Activated naive CD8-positive, alpha-beta T cell treated with anti-CD3 and anti-CD28 coated beads, Interleukin-2, amount 50 U/mL, for 16 hours (primary cell): ENCODE measurements at places on chromosomes 3 and 15.

DNA sequence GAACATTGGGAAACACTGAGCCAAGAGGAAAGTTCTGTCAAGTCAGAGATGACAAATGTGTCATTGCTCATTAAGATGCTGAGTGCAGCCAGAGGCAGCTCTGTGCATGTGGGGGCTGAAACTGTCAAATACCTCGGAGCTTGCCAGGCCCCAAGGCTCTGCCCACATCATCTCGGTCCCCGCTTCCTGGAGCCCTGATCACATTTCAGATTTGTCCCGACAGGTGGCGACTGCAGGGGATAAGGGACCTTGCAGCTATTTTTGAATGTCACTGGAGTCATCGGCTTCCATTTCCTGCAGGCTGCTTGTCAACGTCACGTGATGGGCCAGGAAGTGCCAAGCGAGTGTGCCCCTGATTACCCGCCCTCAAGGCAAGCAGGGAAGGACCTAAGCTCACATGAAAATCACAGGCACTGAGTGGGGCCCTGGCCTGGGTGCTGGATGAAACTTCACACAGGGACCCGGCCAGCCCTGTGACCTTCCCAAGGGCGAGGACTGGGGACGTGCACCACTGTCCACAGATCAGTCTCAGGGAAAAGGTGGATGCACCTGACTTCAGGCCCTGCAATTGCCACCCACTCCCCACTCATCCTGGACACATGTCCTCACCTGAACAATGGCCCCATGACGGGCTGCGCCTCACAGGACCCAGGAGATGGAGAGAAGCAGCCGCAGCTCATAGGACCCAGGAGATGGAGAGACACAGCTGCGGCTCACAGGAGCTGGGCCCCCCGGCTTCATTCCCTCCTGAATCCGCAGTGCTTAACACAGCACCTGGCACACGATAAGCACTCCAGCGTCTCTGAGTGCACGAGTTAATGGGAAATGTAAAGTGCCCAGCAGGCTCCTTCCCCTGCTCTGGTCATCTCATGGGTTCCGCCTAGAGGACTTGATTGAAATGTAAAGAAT lies 73.4 kb downstream of the NUP210 start:
- peak; percentile 52 for DNase-seq

DNA sequence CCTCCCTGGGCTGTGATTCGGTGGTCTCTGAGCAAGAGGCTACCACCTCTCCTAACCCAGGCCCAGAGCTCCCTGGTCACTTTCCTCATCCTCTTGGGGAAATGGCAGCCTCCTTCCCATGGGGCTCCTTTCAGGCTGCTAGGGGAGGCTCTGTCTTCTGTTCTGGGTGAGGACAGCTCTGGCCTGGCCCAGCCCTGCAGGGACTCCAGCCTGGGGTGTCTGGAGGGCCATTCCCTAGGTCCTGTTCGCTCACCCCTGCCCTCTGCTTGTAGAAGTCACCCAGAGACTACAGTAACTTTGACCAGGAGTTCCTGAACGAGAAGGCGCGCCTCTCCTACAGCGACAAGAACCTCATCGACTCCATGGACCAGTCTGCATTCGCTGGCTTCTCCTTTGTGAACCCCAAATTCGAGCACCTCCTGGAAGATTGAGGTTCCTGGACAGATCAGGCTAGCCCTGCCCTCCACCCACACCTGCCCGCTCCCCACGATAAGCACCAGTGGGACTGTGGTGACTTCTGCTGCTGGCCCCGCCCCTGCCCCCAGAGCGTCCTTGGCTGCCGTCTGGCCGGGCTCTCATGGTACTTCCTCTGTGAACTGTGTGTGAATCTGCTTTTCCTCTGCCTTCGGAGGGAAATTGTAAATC lies 30.9 kb downstream of the PRKCD start:
- DNase-seq, result no peak

DNA sequence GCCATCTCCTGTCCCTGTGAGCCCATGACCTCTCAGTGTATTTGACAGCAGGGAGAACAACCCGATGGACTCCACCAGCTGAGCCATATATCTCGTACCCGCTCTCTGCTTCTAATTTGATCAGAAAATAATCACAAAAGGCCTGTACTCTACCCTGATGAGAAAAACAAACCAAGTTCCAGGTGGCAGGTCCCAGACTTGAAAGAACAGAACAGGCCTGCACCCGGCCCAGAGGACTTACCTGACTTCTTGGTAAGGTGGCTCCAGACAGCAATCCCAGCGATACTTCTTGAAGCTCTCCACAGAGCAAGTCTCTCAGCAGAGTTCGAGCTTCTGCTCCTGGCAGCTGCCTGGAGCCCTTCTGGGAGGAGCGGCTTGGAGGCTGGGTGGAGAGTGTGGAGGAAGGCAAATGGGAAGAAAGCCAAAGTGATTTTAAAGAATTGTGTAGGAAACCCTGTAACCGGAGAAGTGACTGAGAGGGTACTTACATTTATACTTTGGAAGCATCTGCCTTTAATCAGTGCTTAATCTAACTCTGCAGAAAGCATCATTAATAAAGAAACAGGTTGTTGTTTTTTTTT lies 91.6 kb downstream of the SCN11A start:
- no peak for DNase-seq

DNA sequence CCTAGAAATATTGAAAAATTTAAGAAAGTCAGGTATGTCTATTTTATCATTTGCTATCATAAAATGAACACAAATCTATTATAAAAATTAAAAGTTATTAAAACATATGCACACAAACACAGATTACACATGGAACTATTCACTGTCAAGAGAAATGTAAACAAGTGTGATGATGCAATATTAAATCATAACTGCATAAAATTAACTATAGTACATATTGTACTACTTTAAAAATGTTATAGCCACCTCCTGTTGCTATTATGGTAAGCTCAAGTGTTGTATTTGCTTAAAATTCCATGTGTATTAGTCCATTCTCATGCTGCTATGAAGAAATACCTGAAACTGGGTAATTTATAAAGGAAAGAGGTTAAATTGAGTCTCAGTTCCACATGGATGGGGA lies 54.7 kb upstream of the CMC1 start:
- no peak for DNase-seq

GRCh38 chr3:39540162-39540921 lies 72.9 kb downstream of the MOBP start:
- DNase-seq, result no peak

DNA sequence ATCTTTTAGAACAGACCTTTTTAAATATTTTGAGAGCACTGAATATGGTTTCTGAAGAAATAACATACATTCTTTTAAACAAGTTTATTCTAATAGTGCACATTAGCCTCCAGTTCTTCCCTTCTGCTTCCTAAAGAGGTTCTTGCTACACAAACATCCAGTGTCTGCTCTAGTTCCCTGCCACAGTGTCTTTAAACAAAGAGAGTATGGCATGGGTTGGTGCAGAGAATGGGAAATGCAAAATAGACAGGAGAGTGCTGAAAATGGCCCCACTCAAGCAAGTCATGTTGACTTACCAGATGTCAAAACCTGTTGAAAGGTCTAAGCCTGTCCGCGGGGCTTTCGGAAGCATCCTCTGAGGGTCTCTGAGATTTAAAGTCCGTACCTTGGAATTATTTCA lies 72.1 kb upstream of the RPL35A start:
- DNase-seq, result no peak

DNA sequence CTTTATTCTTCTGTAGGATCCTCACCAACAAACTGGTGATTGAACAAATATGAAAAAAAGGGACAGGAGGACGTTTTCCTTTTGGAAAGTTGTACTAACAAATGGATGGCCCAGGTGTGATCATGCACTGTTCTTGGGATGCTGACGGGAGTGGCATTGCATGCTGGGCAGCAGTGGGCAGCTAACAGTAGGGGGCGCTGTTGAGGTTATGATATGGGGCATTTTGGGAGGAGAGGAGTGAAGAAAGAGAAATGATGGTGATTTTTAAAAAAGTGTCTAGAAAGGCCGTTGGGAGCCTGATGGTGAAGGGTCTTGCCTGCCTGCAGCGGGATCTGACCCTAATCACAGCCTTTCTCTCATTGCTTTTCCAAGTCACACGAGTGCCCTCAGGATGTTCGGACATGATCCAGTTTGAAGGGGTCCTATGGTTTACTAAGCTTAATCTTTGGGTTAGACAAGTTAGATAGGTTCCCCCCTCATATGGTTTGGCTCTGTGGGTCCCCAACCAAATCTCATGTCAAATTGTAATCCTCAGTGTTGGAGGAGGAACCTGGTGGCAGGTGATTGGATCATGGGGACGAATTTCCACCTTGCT lies 46.2 kb upstream of the PRTG start:
- peak; percentile 7 for DNase-seq

DNA sequence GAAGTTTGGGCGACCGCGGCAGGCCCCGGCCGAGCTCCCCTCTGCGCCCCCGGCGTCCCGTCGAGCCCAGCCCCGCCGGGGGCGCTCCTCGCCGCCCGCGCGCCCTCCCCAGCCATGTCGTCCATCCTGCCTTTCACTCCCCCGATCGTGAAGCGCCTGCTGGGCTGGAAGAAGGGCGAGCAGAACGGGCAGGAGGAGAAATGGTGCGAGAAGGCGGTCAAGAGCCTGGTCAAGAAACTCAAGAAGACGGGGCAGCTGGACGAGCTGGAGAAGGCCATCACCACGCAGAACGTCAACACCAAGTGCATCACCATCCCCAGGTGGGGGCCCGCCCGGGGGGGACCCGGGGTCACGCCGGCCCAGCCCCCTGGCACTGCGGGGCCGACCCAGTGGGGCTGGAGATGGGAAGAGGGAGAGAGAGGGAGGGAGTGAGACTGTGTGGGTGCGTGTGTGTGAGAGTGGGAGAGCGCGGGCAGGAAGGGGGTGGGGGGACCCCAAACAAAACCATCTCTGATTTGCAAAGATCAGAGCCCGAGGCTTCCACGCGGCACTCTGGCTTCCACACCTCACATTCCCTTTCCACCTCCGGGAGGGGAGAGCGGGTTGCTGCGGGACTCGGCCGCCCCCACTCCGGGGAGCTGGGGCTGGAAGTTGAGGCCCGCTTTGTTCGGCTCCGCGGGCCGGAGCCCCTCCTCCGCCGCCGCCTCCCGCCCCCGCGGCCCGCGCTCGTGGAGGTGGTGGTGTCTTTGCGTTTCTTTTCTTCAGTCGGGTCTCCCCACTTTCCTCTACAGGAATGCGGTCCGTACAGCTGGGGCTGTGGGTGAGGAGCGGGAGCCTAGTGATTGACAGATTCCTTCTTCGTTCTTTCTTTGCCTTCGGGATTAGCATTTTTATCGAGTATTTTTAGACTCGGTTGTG lies 898 bp downstream of the SMAD3 start:
- DNase-seq, result no peak

GRCh38 chr3:152583963-152584362 lies 251.0 kb upstream of the P2RY1 start:
- DNase-seq, result no peak

GRCh38 chr15:78979456-78980320 lies 34.8 kb upstream of the CTSH start:
- no peak for DNase-seq

DNA sequence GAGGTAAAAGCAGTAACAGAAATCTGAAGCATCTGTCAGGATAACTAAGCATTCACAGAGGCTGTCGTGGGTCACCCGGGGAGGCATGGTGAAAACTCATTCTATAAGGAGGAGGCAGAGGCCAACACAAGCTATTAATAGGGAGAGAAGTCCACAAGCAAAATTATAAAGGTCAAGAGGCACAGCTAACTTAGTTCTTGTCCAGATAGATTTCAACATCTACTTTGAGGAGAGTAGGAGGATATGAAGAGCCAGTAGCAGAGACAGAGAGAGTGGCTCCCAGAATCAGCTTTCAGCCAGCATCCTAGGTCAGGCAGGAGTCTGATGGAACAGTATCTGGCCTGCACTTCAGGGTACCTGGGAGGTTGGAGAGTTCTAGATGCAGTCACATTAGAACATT lies 95.3 kb downstream of the STAC start:
- no peak for DNase-seq

- no peak for DNase-seq
Observed at GRCh38 chr15:55909036-55909811, 84.2 kb downstream of the NEDD4 start.

GRCh38 chr15:23854912-23855659 lies 168.0 kb upstream of the NDN start:
- DNase-seq, result no peak
